Stimulated activated CD4-positive, alpha-beta T cell treated with anti-CD3 and anti-CD28 coated beads, Interleukin-1b, Interleukin-23, amount 100 ng/mL, for 4 hours (primary cell): ENCODE measurements at places on chromosomes 12 and 14.

DNA sequence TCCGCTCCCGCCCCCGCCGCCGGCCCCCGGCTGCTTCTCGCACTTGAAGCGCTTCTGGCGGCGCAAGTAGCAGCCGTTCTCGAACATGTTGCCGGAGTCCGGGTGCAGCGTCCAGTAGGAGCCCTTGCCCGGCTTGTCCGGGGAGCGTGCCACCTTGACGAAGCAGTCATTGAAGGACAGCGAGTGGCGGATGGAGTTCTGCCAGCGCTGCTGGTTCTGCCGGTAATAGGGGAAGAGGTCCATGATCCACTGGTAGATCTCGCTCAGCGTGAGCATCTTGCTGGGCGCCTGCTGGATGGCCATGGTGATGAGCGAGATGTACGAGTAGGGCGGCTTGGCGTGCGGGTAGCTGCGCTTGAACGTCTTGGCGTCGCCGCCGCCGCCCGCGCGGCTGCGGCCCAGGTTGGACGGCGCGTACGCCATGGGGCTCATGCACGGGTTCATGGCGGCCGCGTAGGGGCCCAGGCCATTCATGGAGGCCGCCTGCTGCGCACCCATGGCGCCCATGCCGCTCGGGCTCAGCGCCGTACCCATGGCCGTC, 3.0 kb downstream of the FOXA1 start:
- no peak for DNase-seq

DNA sequence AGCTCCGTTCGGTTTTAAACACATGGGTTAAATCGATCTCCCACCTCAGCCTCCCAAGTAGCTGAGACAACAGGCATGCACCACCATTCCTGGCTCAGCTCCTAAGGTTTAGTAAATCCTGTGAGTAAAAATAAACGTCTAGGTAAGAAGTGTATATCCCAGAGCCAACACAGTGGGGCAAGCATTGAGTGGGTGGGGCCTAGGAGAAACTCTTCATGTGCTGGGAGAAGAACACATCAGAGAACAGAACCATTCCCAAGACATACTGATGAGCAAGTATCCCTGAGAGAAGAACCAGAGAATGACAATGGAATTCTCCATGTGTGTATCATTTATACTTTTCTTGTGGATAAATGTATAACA, 86.3 kb downstream of the SEC23A start:
- no peak for DNase-seq

DNA sequence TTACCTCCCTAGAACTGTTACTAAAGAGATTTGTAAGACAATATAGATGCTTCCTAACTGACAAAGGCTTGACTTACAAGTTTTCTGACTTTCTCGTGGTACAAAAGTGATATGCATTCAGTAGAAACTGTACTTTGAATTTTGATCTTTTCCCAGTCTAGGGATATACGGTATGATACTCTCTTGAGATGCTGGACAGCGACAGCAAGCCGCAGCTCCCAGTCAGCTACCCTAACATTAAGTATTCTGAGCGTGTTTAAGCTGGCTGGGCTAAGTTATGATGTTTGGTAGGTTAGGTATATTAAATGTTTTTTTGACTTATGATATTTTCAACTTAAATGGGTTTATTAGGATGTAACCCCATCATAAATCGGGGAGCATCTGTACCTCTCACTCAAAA, 55.2 kb upstream of the CDKL1 start:
- no peak for DNase-seq

GRCh38 chr14:57652769-57653168, 159.1 kb upstream of the CCDC198 start:
- no peak for DNase-seq

DNA sequence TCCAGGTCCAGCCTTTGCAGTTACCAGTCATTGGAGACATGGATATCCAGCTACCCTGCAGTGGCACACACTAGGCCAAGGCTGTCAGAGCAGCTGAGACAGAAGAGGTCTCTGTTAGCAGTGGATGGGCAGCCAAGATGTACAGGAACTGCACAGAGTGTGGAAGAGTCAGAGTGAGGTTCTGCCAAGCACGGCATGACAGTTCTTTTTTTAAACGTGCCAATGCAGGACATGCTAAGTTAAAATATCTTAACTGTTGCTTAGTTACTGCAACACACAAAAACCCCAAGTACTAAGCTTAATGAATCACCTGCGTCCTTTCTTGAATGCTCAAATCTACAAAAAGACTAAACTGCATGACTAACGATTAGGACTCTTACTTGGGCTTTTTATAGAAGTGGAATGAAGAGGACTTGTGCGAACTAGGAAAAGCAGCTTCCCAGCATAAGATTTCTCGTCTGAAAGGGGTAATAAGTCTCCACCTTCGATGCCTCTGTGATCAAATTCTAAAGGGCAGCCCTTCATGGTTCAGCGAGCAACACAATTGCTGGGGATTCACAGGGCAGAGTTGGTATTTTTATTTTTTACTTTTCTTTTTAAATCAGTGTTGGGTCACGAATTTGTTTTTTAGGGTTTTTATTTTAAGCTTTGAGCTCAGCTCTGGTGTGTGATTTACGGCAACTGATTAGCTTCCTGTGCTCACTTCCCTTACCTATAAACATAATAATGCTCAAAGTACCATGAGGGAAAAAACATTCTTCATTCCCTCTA, 20.6 kb downstream of the MAPK1IP1L start:
- DNase-seq, result no peak

GRCh38 chr12:24404086-24404815, 454.8 kb upstream of the SOX5 start:
- no peak for DNase-seq

- DNase-seq, result no peak
Observed at GRCh38 chr12:19130224-19131024, 891 bp downstream of the PLEKHA5 start.
